ENCODE measurements at places on chromosomes 5 and 9.

- DNase-seq = no peak
Observed at GRCh38 chr5:29414681-29415080, 1778.8 kb upstream of the CDH6 start.

DNA sequence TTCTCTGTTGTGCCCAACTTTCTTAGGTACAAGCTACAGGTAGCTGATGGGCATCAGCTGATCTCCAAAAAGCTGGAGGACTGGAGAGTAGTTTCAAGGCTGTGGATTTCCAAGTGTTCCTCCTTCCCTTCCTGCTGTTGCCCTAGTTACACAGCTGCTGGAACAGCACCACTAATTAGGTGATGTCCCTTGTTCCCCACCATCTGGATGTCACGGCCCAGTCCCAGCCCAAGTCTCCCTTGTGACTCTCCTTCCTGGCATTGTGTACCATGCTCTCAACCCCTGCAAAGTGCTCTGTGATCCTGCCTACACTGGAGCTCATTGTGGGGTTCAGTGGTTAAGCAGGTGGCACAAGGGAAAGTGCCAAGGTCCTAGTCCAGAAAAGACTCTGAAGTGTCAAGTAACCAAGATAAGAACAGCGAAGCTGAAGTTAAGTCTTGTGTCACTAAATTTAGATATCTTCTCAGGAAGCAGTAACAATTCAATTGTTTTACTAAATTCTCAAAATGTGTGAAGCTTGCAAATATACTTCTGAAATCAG, 604.5 kb downstream of the ISL1 start:
- DNase-seq = no peak

DNA sequence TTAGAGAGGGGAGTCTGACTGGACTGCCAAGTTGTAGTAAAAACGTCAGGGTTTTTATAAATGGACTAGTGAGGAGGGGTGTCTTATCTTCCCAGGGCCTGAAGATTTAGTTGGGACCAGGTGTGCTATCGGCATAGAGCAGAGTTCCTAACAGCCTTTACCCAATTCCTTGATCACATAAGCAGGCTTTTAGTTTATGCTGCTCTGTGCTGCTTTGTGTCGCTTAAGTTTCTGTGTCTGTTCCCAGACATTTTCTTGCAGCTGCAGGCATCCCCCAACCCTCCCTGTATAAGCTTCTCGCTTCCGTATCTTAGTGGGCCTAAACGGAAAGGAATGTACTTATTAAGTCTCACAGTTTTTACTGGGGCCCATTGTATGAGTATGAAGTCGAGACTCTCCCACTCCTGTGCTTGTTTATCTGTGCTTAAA, 2.6 kb upstream of the SMC5 start:
- no peak for DNase-seq

DNA sequence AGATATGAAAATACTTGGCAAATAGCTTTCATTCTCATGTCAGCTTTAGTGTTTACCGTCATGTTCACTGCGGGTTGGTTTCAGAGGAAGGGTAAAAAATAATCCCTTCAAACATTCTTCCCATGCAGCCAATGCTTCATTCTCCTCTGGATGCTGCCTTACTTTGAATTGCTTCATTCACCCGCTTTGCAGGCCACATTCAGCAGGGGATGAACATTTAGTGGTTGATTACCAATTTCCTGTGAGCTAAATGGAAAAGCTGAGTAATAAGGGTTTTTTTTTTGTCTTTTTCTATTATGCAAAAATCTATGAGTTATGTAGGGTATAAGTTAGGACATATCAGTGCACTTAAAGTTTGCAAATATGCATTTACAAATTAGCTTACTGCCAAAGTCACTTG, 96.3 kb upstream of the MEF2C start:
- DNase-seq = no peak

- no peak for DNase-seq
Observed at GRCh38 chr9:73165911-73166310, 14.2 kb downstream of the ANXA1 start.

- peak; percentile 24 for DNase-seq
Observed at GRCh38 chr5:134647750-134648424, 698 bp upstream of the SEC24A start.

GRCh38 chr5:167886196-167886595, 405.2 kb upstream of the WWC1 start:
- no peak for DNase-seq

DNA sequence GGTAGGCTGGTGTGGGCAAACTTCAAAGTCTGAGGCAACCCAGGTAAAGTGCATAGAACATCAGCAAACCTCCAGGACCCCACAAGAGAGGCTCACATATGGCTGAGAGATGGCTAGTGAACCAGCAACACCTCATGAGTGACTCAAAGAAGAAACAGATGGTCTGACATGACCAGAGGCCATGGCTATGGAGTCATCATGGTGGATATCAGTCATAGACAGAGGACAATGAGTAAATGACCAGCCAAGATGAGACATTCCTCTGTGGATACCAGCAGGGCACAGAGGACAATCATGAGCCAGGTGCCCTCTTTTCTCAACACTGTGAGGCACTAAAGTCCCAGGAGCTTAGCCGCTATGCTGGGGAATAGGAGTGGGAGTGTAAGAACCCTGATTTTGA, 180.8 kb downstream of the RASEF start:
- no peak for DNase-seq

- no peak for DNase-seq
Observed at GRCh38 chr5:61526207-61526519, 194.1 kb downstream of the ZSWIM6 start.

- no peak for DNase-seq
Observed at GRCh38 chr9:130129432-130130061, 42.7 kb upstream of the NCS1 start.

DNA sequence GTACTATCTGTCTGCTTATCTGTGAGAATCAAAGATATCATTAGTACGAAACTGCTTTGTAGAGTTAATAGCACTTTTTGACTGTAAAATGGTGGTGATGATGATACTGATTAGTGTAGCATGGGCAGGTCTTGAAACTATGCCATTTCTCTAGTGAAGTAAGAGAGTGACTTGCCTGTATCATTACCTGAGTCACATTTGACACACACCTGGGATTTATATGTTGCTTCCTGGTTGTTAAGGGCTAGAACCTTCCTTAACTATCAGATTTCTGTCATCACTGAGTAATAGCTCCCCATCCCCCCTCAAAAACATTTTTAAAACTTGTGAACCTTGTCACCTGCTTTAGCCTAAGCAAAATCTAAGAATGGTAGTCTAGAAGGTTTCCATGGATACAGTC, 135.6 kb upstream of the RORB start:
- no peak for DNase-seq

- no peak for DNase-seq
Observed at GRCh38 chr5:118506217-118506852, 482.0 kb downstream of the DTWD2 start.

DNA sequence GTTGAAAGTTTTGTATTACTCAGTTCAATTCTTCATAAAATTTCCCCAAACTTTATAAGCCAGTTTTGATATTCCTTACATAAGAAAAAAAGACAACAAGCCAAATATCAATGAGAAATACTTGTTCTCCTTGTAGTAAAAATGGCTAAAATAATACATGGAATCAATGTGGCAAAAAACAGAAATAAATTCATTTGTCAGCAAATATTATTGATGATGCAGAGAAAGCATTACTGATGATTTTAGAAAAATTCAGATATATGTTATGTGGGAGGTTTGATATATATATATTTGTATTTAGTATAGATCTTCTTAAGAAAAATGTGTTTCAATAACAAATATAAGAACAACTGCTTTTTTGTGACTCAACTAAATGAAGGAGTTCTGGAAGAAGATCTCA, 127.0 kb upstream of the PUM3 start:
- no peak for DNase-seq

DNA sequence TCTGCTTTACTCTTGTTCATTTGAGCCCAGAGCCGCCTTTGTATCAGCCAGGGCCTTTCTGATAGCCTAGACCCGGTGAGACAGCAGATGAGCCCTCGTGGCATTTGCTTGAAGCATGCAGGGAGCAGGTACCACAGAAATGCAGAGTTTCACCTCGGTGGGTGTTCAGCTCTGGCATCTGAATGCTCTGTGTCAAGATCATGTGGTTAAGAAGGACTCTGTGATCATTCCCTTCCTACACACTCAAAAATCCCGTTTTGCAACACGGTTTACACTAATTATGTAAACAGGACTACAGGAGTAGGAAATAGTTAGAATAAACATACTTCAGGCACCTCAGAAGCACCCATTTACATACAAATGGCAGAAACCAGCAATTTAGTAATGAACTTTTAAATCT, 67.2 kb downstream of the MVB12B start:
- no peak for DNase-seq
